T-helper 17 cell (primary cell): ENCODE measurements at places on chromosomes 7 and 10.

DNA sequence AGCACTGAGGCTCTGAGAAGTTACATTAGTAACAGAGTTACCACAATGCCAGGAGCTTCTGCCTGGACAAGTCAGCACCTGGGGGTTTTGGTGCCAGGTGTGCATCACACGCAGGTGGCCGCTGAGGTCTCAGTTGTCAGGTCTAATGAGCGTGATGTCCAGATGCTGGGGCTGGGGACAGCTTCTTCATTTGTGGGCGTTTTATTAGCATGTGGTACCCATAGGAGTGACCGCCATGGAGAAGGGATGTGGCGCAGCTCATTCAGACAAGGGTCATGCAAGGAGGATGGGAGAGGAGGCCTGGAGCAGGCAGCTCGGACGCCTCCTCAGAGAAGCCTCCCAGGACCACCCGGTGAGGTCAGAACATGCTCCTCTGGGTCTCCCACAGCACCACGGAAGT, 27.8 kb downstream of the FAM241B start:
- no peak for DNase-seq

- no peak for DNase-seq
These were observed 190.8 kb downstream of the GFRA1 start for GRCh38 chr10:116082206-116082605.

GRCh38 chr10:88033385-88033784, 170.0 kb downstream of the PTEN start:
- no peak for DNase-seq

- DNase-seq, result no peak
These were observed 6.3 kb downstream of the WNT16 start for GRCh38 chr7:121334875-121335648.

GRCh38 chr10:101007915-101008822, 8.6 kb downstream of the LZTS2 start:
- DNase-seq, result no peak

DNA sequence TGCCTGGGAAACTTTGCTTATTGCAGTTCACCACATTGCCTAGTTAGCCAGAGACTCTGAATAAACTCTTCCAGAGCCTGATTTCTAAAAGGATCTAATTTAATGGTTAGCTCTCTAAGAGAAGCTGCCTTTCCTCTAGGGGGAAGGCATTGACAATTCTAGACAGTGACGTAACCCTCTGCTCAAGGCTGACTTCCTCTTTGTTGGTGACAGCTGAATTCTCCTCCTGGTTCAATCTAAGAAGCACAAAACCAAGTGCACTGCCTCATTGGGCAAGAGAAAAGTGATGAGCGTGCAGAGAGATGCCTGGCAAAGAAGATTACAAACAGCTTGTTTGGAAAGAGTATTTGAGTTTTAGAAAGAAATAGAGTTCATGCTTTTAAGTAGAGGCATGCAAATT, 102.7 kb downstream of the MACC1 start:
- no peak for DNase-seq

- no peak for DNase-seq
These were observed 9.7 kb downstream of the STAMBPL1 start for GRCh38 chr10:88889559-88890337.

DNA sequence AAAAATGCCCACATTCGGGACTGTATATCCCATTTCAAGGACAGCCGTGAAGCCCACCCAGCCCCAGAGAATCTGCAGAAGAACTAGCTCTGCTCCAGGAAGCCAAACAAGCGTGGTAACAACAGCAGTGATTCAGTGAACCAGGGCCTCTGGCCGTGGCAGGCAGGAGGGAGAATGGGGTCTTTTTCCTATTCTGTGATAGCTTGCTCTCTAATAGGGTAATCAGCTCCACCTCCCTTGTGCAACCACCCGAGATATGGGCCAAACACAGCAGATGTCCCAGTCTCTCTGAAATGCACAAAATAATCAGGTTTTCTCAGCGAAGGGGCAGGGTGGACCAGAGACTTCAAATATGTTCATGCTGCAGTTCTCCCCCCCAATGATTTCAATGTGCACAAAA, 35.8 kb downstream of the CHST15 start:
- no peak for DNase-seq
